GM06990 (cell line): ENCODE measurements at places on chromosomes 2 and 18.

DNA sequence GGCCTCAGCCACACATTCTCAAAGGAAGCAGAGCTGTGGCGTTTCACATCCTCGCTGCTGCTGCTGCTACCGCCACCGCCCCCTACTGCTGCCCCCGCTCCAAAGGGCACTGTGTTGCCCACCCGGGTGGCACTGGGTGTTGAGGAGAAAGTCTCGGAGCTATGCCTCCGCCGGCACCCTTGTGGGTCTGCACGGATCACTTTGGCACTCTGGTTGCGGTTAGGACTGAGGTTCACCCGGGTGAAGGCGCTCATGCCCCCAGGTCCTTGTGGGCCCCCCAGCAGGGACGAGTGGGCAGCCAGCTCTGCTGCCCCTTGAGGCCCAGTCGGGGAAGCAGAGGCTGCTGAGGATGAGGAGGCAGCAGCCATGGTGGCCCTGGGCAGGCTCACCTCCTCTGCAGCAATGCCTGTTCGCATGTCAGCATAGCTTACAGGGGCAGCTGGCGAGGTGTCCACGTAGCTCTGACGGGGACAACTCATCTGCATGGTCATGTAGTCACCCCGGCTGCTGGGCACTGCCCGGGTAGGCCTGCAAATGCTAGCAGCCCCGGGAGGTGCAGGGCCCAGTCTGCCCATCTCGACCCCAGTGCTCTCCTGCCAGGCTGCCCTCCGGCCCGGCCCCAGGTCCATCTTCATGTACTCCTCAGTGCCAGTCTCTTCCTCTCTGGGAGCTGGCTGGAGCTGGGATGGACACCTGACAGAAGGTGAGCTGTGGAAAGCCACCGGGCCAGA, 4.2 kb downstream of the IRS1 start:
- DNase-seq: peak; percentile 14

- DNase-seq: no peak
These were observed 1.6 kb upstream of the MARCHF4 start for GRCh38 chr2:216373896-216374295.

- DNase-seq: no peak
These were observed 23.3 kb downstream of the KLF7 start for GRCh38 chr2:207142461-207142860.

GRCh38 chr2:113209011-113209645, 35.4 kb downstream of the PSD4 start:
- DNase-seq: no peak

DNA sequence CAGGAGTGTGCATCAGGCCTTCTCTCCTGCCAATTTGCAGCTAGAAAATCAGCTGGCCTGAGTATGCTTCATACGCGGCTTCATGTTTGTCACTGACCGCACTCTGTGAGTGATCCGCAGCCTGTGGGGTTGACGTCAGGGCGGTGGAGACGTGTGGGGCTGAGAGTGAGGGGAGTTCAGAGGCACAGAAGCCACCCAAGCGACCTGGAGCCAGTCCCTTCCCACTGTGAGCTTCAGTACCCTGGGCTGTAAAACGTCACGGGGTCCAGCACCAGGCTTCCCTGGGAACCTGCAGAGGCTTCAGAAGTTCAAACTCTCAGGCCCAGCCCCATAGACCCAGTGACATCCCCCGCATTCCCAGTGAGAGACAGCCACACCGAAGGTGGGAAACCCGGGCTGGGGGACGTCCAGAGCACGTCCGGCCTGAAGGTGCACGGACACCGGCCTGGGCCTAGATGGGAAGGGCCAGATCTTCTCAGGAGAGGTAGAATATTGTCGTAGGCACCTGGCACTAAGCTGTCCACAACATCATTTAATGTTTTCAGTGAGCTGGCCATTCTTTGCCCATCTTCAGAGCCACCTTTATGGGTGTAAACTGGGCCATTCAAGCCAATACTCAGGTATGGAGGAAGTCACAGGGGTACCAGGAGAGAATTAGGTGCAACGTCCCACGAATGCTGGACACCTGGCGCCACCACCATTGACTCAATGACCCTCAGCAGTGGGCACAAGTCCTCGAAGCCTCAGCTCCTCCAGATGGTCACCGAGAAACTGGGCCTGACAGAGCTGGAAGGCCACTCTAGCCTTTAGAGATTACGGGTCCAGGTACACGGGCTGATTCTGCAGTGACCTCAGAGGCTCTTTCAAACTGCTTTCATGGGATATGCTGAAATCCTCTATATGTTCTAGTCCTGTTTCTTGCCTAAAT, 235.6 kb upstream of the MYT1L start:
- DNase-seq: no peak

GRCh38 chr18:74840492-74841167, 243.0 kb downstream of the ZNF407 start:
- no peak for DNase-seq

DNA sequence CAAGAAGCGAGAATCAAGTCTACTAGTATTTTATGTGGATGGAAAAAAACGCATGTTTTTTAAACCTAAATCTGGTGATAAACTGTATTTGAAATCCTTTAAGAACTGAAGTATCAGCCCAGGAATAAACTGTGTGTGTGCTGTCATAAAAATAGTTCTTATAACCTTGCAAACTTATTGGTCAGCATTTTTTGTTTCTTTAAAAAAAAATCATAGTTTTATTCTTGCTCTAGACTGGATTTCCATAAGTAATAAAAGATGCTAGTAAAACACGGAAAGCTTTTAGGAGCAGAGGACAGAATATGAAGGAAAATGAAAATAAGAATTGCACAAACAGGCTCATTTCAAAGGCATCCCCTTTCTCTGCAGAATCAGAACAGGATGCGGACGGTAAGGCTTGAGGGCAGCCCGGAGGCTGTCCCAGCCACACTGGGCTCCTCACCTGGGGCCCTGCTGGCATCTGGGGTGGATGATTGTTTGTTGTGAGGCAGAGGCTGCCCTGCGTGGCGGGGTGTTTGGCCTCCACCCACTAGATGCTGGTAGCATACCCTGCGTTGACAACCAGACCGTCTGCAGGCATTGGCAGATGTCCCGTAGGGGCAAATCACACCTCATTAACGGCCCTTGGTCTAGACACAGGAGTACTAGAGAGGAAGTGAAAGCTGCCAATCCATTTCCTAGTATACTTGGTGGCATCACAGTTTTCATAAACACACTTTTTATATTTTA, 52.5 kb downstream of the MBP start:
- peak; percentile 53 for DNase-seq

- DNase-seq: no peak
These were observed 45.1 kb upstream of the TNP1 start for GRCh38 chr2:216904974-216905373.

DNA sequence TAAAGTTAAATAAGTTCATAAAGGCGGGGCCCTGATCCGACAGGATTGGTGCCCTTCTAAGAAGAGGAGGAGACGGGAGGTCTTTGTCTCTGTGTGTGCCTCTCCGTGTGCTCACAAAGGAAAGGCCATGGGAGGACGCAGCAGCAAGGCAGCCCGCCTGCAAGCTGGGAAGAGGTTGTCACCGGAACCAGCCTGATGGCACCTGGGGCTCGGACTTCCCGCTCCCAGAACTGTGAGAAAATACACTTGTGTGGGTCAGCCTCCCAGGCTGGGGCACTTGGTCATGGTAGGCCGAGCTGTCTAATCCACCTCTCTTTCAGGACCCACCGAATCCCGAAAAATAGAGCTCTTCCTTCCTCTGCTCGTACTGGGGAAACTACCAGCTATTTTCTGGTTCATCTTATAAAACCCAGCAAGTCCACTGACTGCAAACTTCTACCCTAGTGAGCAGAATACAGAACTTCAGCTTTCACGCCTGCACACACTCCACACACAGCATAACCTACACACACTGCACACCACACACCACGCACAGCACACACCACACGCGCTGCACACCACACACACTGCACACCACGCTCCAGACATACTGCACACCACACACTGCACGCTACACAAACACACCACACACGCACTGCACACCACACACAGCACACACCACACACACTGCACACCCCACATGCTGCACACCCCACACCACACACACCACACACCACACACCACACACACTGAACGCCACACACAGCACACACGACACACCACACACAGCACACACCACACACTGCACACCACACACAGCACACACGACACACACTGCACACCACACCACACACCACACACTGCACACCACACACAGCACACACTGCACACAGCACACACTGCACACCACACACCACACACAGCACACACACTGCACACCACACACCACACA, 58.1 kb downstream of the ASB1 start:
- no peak for DNase-seq

GRCh38 chr2:100786297-100786658, 33.7 kb upstream of the NPAS2 start:
- DNase-seq: no peak

DNA sequence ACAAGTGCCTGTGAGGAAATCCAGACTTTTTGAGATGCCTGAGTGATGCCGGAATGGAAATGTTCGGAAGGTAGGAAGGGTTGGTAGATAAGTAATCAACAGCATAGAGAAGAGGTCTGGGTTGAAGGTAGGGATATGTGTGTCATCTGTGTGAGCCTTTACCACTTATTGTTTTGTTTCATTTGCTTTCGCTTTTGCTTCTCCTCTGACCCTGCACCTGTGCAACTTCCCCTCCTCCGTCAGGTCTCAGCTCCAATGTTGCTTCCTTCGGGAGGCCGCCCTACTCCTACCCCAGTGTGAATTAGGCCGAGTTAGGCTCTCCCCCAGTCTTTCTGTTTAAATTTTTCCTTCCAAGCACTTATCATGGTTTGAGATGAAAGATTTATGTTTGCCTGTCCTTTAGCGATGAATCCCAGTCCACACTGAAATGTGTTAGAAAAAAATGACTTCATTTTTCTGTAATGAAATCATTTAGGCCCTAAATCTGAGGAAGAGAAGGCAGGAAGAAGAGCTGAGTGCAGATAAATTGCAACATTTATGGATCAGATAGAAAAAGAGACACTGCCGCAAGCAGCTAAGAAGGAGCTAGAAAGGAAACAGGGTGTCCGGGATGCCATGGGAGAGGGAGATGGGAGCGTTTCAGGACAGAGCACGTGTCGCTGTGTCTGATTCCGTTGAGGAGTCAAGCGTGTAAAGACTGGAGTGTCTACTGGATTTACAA, 139.6 kb upstream of the PELI1 start:
- DNase-seq: no peak

GRCh38 chr2:42132191-42132965, 36.8 kb upstream of the EML4 start:
- DNase-seq: no peak

- no peak for DNase-seq
These were observed 117.2 kb upstream of the KLF7 start for GRCh38 chr2:207282916-207283315.

DNA sequence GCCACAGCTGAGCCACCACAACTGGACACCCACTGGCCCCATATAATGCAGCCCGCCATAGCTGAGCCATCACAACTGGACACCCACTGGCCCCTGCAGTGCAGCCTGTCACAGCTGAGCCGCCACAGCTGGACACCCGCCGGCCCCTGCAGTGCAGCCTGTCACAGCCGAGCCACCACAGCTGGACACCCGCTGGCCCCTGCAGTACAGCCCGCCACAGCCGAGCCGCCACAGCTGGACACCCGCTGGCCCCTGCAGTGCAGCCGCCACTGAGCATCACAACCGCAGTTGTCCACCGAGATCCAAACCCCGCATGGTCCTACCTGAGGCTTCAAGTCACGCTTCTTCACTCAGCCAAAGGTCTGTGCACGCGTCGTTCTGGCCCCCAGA, 134.2 kb downstream of the PXDN start:
- DNase-seq: no peak

DNA sequence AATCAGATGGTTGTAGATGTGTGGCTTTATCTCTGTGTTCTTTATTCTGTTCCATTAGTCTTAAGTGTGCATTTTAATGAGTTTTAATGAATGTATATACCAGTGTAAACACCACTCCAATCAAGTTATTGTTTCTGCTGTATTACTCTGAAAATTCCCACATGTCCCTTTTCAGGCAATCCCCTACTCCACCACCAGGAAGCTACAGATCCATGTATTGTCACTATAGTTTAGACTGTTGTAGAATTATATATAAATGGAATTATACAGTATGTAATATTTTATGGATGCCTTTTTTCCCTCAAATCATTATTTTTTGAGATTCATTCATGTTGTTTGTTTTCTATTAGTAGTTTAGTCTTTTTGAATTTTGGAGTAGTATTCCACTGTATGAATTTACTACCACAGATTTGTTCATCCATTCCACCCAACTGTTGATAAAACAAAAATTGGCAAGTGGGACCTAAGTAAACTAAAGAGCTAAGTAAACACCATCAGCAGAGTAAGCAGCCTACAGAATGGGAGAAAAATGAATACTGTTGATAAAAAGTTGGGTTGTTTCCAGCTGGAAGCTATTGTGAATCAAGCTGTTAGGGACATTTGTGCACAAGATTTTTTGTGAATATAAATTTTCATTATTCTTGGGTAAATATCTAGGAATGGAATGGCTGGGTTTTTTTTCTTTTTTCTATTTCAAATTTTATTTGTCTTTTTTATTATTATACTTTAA, 262.0 kb downstream of the CAMKMT start:
- no peak for DNase-seq
